ENCODE measurements at places on chromosomes 6 and 20.

GRCh38 chr6:111601886-111602285 lies 3.8 kb downstream of the TRAF3IP2 start:
- DNase-seq: no peak

DNA sequence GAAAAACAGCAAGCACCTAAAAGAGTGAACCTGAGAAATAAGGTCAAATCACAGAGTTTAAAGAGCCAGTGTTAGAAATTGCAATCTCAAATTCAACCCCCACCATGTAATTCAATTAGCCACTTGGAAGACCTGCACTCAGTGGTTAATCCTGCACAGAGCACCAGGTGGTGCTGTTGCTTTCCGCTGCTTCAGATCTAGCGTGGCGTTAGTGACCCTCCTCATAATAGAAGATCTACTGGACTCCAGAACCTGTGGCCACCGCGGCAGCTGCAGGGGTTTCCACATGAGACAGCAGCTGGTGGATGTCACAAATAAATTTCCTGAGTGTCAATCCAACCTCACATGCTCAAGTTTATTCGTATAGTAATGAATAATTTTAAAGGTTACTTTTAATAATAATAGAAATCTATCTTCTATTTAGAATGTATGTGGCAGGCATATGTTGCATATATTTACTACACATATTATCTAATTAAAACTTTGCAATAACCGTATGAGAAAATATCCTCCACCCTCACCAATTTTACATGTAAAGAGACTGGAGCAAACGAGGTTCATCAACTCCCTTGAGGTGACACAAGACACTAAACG lies 84.4 kb downstream of the SYNE1 start:
- peak; percentile 15 for DNase-seq

DNA sequence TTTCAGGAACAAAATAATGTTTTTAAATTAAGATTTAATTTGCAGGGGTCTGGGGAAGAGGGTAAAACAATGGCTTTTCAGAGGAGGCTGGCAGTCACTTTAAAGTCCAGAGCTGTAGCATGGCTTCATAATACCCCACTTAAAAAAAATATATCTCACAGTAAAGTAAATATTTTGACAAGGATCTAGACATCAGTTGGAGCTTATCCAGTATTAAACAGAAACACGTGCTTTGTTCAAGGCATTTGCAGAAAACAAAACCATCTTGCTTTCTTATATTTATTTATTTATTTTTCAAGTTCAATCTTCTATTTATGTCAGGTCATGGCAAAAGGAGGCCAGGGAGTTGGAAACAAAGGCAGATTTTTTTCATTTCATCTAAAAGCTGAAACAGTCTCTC lies 53.3 kb upstream of the PRL start:
- no peak for DNase-seq

DNA sequence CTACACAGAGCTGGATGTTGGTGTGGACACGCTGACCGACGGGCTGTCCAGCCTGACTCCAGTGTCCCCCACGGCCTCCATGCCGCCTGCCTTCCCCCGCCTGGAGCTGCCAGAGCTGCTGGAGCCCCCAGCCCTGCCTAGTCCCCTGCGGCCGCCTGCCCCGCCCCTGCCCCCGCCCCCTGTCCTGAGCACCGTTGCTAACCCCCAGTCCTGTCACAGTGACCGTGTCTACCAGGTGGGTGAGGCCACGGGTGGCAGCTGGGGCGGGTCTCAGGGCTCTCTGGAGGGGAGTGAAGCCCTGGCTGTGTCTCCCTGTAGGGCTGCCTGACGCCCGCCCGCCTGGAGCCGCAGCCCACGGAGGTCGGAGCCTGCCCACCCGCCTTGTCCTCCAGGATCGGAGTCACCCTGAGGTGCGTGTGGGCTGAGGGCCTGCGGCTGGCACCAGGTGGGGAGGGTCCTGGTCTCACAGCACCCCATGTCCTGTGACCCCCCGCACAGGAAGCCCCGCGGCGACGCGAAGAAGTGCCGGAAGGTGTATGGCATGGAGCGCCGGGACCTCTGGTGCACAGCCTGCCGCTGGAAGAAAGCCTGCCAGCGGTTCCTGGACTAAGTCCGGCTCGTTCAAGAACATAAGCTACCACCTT lies 2.9 kb downstream of the SLC2A4RG start:
- no peak for DNase-seq

DNA sequence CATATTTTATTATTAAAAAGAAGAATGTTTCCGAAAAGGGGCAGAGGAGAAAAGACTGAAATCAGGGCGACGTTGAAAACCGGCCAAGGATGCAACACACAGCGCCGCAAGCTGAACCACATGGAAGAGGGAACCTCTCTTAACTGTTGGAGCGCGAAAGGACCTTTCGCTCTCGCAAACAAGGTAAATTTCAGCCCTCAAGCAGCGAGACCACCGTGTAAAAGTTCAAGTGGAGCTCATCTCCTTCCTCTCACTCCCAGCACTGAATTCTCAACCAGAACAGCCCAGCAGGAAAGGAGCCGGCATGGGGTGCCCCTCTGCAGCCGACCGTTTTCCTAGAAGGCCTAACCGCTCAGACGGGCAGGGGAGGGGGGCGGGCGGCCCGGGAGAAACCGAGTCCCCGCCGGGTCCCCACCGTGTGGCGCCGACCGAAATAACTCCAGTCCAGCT lies 621 bp downstream of the GPR63 start:
- no peak for DNase-seq

DNA sequence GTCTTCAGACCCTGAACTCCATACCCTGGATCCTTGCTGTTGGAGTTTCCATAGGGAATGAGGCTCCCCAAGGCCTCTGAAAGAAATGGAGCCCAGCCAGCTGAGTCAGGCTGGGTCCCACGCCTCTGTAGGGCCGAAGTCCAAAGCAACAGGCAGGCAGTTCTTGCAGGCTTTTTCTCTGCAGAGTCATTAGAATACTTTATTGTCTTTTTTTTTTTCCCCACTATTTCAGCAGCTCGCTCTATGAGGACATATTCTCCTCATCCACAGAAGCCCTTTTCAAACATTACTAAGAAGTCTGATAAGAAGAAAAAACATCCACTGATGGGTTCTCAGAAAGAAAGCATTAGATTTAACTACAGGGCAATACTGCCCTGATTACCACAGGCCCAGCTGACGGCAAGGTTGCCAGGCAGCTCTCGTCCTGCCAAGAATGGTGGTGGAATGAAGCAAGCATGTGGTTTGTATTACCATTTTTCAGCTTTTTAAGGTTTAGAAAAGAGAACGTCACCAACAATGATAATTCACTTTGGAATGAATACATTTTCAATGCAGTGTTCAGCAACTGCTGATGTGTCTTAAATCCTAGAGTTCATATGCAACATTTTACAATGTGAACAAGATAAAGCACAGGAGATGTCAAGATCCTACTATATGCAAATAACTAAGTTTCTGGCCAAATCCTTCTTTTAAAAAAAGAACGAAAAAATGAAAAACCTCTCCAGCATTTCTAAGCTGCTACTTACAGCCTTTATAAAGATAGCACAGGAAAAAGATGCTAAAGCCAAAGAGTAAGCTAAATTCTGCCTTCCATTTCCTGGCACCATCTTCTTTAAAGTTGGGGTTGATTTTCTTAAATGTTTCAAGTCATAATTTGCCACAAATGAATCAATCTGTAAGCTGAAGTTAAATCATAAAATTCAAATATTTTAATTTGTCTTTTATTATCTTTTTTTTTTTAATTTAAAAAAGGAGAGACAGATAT lies 223.6 kb upstream of the CITED2 start:
- DNase-seq: no peak

- DNase-seq: no peak
Observed at GRCh38 chr6:82875573-82876185, 190.0 kb downstream of the UBE3D start.

DNA sequence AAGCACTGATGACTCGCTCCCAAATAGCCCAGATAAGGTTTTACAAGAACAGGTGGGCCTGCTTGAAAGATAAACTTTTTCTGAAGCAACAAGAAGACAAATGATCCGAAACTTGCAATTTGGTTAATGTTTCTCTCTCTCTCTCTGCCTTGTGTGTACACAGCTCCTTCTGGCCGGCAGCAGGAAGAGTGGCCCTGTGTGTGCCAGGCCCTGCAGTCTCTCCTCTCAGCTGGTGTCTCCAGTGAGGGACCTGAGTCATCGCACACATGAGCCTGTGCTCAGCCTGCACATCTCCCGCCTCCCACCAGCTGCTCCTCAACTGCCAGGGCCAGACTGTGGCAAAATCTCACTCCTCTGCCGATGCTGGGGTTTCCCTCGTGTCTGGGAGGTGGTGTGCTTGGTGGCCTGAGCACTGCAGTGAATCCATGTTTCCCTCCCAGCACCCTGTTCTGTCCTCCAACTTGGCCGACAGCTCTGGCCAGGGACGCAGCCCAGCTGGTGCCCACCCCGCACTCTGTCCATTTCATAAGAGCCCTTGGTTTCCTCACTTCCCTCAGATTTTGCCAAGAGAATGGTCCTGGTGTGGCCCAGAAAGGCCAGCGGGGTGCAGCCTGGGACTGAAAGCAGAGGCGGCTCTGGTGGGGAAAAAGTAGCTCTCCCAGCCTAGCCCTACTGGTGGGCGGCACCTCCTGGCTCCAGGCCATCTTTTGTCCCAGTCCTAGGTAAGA lies 49.4 kb downstream of the ERMARD start:
- DNase-seq: no peak

DNA sequence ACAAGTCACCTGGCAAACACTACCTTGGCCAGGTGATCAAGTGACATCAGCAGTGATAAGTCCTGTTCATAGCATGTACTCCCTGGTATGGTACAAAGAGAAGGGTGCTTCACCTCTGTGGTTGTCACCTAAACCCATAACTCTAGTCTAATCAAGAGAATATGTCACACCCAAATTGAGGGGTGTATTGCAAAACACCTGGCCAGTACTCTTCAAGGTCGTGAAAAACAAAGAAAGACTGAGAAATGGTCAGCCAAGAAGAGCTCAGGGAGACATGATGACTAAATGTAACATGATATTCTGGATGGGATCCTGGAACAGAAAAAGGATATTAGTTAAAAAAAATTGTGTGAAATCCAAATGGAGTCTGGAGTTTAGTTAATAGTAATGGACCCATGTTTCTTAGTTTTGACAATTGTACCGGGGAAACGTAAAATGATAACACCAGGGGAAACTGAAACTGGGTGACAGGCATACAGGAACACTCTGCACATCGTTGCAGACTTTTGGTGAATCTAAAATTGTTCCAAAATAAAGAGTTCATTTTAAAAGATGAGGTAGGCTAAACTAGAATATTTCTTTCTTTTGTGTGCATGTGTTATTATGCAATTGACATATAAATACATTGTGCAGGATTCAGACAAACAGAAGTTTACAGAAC lies 262.0 kb downstream of the CDC5L start:
- no peak for DNase-seq

GRCh38 chr6:17212546-17213371 lies 68.4 kb upstream of the RBM24 start:
- no peak for DNase-seq

GRCh38 chr6:26296857-26297648 lies 67.9 kb upstream of the BTN3A2 start:
- DNase-seq: no peak

DNA sequence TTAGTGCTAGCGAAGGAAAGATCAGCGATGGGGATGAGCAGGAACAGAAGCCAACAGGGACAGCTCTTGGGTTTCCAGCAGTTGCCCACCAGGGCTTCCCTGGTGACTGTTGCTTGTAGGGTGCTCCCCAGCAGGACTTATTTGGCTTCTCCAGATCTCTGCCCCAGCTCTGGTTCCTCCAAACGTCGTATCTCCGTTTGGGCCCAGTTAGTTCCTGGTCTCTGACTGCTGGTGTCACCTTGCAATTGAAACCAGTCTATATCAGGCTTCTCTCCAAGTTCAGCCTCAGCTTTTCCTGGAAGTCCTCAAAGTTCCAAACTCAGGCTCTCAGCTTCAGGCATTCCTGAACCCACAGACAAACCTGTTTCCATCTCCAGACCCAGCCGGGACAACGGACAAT lies 70.8 kb upstream of the NXT1 start:
- DNase-seq: no peak

DNA sequence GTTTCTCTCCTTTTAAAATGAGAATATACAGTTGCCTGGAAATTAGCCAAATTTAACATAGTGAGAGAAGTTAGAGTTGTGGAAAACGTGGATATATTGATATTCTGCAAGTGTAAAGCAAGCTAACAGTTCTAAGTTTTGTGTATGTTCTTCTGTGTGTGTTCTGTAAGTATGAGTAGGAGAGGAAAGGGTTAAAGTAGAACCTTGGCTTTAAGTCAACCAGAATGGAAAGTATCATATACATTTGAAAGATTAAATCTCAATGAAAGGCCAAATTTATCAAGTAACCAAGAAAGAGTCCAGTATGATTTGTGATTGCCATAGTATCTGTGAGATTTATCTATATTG lies 30.0 kb upstream of the BAG2 start:
- no peak for DNase-seq

GRCh38 chr6:132268209-132268608 lies 133.1 kb downstream of the MOXD1 start:
- no peak for DNase-seq

DNA sequence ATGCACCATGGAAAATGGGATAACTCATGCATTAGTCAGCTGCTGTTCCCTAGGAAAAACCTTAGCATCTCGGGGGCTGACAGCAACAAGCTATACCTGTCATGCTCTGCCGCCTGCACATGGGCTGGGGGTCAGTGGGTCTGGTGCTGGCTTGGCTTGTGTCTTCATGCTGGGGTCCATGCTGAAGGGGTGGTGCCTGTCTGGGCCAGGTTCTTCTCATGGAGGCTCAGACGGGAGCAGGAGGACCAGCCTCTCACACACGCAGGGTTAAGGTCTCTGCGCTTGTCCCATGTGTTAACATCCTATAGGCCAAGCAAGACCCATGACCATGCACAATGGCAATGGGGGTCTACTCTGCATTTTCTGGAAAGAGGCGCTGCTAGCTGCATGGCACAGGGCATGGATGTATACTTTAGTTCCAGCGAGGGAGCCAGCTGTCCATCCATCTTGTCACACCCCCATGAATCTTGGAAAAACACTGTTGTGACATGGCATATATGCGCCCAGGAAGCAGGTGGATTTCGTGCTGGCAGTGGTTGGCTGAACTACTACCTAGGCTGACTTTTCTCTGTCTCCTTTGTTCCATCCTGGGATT lies 24.6 kb upstream of the CST3 start:
- DNase-seq: no peak

DNA sequence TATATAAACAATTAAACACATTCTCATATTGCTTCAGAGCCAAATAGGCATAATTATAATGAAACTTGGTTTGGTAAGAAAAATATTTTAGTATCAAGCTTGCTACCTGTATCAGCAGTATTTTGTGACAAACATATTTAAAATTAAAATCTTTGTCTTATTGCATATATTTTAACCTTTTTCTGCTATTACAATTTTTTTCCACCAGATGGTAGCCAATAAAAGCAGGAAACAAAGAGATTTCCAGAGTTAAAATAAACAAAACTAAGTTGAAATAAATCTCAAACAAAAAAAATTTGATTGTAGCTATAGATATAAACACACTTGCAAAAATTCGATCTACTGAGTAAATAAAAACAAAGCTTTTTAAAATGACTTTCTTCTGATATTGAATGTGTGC lies 491.3 kb upstream of the GJE1 start:
- no peak for DNase-seq

- DNase-seq: no peak
Observed at GRCh38 chr6:148674306-148674705, 72.5 kb upstream of the UST start.

GRCh38 chr6:46378161-46378881 lies 112.9 kb downstream of the RCAN2 start:
- DNase-seq: no peak
